T-helper 2 cell treated with Interferon-gamma antibody and Interleukin-4, amounts not matched to agents 5 μg/mL and 100 μg/mL, for 36 hours (primary cell): ENCODE measurements at places on chromosomes 6 and 20.

GRCh38 chr6:21591446-21591845 is 2.1 kb upstream of the SOX4 start:
- peaks cover 2% of the 10 kb centered on the region for H3K36me3 ChIP-seq
- peaks cover 21% of the 10 kb centered on the region for H3K4me1 ChIP-seq
- DNase-seq: no peak
- H3K4me3 ChIP-seq: no peak overlapping the region
- no peak overlapping the region for H3K27ac ChIP-seq

GRCh38 chr6:115365783-115366182 is 694.9 kb downstream of the FRK start:
- no peak overlapping the region for H3K4me3 ChIP-seq
- H3K27me3 ChIP-seq: no peaks in the 10 kb centered on the region
- no peak overlapping the region for H3K27ac ChIP-seq
- no peaks in the 10 kb centered on the region for H3K4me1 ChIP-seq
- no peak for DNase-seq

DNA sequence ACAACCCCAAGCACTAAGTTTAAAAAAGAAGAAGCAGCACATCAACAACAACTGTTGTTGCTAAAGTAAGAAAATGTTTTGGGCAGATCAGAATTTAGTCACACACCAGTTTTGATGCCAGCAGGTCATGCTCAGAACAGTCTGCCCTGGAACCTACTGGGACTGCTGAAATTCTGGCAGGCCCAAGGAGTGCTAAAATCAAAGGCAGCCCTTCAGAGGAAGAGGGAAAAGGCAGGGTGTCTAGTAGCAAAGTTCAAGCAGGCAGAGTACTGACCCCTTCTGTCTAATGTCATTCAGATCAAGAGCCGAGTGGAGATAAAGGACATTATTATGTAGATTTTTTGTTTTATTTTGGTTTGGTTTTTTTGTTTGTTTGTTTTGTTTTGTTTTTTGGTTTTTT is 96.6 kb upstream of the LOC128125822 start:
- peaks cover 4% of the 10 kb centered on the region for H3K4me1 ChIP-seq
- no peak overlapping the region for H3K4me3 ChIP-seq
- no peak for DNase-seq
- no peaks in the 10 kb centered on the region for H3K36me3 ChIP-seq
- H3K27ac ChIP-seq: no peak overlapping the region

- H3K36me3 ChIP-seq: no peaks in the 10 kb centered on the region
- no peak overlapping the region for H3K4me3 ChIP-seq
- H3K27ac ChIP-seq: no peak overlapping the region
- DNase-seq: no peak
These were observed 205.4 kb downstream of the TPBG start for GRCh38 chr6:82569022-82569421.

- H3K4me3 ChIP-seq: no peak overlapping the region
- H3K36me3 ChIP-seq: peaks cover 4% of the 10 kb centered on the region
- peaks cover 41% of the 10 kb centered on the region for H3K4me1 ChIP-seq
These were observed 3.2 kb upstream of the IFNGR1 start for GRCh38 chr6:137222381-137222780.

DNA sequence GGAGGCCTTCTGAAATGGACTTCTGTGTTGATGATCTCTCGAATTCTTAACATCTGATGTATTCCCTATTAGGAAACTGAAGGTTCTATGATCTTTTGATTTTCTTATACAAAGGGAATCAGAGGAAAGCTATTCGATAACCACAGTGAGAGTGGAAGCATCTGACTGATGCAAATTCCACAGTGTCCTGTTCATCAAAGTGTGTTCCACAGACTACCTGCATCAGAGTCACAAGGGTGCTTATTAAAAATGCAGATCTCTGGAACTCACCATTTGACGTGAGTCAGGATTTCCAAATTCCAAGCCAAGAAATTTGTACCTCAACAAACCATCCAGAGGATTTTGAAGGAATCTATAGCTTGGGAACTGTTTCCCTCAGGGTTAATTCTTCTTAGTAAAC is 4.4 kb upstream of the MEP1A start:
- H3K36me3 ChIP-seq: no peaks in the 10 kb centered on the region
- H3K4me1 ChIP-seq: no peaks in the 10 kb centered on the region
- H3K4me3 ChIP-seq: no peak overlapping the region

DNA sequence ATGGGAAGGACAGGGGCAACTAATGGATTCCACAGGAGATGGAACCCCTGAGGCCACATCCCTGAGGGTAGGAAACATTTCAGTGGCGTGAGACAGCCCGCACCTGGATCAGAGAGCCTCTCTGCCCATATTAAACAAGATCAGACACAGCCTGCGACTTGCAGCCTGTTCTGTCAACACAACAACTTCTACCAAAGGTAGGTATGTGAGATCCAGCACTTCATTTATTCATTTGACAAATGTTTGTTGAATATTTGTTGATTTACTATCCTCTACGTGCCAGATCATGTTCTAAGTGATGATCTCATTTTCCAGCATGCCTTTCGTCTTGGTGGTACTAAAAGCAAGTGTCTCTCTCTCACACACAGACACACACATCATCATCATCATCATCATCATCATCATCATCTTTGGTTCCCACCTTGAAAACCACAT is 43.2 kb upstream of the NT5E start:
- peaks cover 15% of the 10 kb centered on the region for H3K27me3 ChIP-seq
- no peak overlapping the region for H3K4me3 ChIP-seq
- H3K27ac ChIP-seq: peak overlapping the region; percentile 11
- peaks cover 4% of the 10 kb centered on the region for H3K36me3 ChIP-seq
- peaks cover 47% of the 10 kb centered on the region for H3K4me1 ChIP-seq

GRCh38 chr6:26394289-26394688 is 7.8 kb upstream of the BTN3A1 start:
- no peak overlapping the region for H3K4me3 ChIP-seq
- peaks cover 14% of the 10 kb centered on the region for H3K36me3 ChIP-seq
- no peak for DNase-seq
- no peaks in the 10 kb centered on the region for H3K27me3 ChIP-seq
- no peak overlapping the region for H3K27ac ChIP-seq
- peaks cover 15% of the 10 kb centered on the region for H3K4me1 ChIP-seq

GRCh38 chr6:137339929-137340559 is 120.9 kb upstream of the IFNGR1 start:
- no peak overlapping the region for H3K4me3 ChIP-seq
- H3K27me3 ChIP-seq: peaks cover 43% of the 10 kb centered on the region
- H3K36me3 ChIP-seq: no peaks in the 10 kb centered on the region

GRCh38 chr20:58950603-58951002 is 30.5 kb upstream of the NELFCD start:
- no peaks in the 10 kb centered on the region for H3K4me1 ChIP-seq
- H3K27me3 ChIP-seq: peaks cover 33% of the 10 kb centered on the region
- H3K36me3 ChIP-seq: no peaks in the 10 kb centered on the region
- DNase-seq: no peak
- no peak overlapping the region for H3K4me3 ChIP-seq

DNA sequence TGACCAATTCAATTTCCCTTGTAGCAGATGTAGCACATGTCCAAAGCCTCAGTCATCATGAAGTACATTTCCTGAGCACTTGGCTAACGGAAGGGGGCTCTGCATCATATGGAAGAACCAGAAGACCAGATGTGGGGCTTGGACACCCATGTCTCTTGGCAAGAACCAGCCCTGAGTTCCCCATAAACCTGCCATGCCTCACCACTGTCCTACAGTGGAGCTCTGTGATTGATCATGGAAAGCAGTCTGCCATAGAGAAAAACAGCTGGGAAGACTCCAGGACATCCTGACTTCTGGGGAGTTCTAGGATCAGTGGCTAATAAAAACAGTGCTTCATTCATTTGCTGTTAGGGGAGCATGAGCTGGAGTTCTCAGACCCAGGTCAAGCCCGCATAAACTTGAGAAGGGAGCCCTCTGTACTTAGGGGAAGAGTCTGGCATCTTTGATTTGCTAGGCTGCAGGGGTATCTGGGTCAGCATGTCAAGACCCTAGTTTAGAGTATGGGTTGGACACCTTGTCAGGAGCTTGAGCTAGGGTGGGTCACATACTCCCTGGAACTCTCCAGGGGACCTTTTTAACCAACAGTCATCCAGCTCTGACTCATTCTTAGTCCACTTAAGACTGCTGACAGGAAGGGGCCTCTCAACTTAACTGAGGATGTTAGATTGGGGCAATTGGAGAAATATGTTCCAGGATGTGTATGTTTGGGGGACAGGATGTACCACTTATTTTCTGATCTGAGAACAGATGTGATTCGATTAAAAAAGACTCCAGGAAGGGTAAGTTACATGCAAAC is 26.3 kb upstream of the TRAM2 start:
- H3K4me1 ChIP-seq: peaks cover 11% of the 10 kb centered on the region
- H3K36me3 ChIP-seq: no peaks in the 10 kb centered on the region
- no peak overlapping the region for H3K4me3 ChIP-seq

- DNase-seq: no peak
- peaks cover 15% of the 10 kb centered on the region for H3K27me3 ChIP-seq
- peaks cover 26% of the 10 kb centered on the region for H3K4me1 ChIP-seq
- H3K36me3 ChIP-seq: peaks cover under 1% of the 10 kb centered on the region
These were observed 310.2 kb upstream of the SGK1 start for GRCh38 chr6:134628154-134628553.

- no peak overlapping the region for H3K27ac ChIP-seq
- H3K36me3 ChIP-seq: no peaks in the 10 kb centered on the region
- H3K4me3 ChIP-seq: no peak overlapping the region
- H3K27me3 ChIP-seq: no peaks in the 10 kb centered on the region
- no peaks in the 10 kb centered on the region for H3K4me1 ChIP-seq
These were observed 398.0 kb downstream of the EPHA7 start for GRCh38 chr6:93021235-93021915.

DNA sequence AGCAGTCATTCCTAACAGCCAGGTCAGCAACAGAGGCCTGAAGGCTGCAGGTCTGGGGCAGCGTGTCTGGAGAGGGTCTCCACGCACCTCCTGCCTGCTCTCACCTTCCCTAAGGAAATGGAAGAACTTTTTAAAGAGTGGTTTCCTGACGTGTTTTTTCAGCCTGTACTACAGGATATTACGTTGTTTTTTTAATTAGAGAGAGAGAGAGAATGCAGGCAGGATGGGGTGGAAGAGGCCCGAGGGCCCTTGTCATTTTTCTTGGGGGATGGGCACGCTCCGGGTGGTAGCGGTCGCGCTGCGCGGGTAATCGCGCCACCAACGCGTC is 2.1 kb downstream of the DLL1 start:
- H3K36me3 ChIP-seq: peaks cover 1% of the 10 kb centered on the region
- no peak for DNase-seq
- H3K27me3 ChIP-seq: peaks cover 67% of the 10 kb centered on the region
- peak overlapping the region; percentile 13 for H3K27ac ChIP-seq
- H3K4me1 ChIP-seq: peaks cover 26% of the 10 kb centered on the region

DNA sequence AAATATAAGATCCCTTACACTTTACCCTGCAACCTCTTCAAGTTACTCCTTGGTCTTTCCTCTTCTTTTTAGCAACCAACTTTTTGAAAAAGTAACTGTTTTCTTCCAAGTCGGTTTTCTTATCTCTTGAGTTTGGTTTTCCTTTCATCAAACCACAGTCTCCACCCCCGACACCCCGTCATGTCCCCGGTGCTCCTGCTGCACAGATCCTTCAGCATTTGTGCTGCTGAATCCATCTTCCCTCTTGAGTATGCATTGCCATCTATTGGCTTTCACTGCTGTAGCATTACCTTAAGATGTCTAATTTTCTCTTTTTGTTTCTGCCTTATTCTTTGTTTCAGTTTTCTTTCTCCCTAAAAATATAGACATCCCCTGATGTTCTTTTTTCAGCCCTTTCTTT is 11.9 kb upstream of the TNFRSF21 start:
- H3K36me3 ChIP-seq: no peaks in the 10 kb centered on the region
- H3K4me3 ChIP-seq: peak overlapping the region; percentile 56
- H3K27me3 ChIP-seq: peaks cover 51% of the 10 kb centered on the region
- peaks cover 7% of the 10 kb centered on the region for H3K4me1 ChIP-seq
- no peak overlapping the region for H3K27ac ChIP-seq

DNA sequence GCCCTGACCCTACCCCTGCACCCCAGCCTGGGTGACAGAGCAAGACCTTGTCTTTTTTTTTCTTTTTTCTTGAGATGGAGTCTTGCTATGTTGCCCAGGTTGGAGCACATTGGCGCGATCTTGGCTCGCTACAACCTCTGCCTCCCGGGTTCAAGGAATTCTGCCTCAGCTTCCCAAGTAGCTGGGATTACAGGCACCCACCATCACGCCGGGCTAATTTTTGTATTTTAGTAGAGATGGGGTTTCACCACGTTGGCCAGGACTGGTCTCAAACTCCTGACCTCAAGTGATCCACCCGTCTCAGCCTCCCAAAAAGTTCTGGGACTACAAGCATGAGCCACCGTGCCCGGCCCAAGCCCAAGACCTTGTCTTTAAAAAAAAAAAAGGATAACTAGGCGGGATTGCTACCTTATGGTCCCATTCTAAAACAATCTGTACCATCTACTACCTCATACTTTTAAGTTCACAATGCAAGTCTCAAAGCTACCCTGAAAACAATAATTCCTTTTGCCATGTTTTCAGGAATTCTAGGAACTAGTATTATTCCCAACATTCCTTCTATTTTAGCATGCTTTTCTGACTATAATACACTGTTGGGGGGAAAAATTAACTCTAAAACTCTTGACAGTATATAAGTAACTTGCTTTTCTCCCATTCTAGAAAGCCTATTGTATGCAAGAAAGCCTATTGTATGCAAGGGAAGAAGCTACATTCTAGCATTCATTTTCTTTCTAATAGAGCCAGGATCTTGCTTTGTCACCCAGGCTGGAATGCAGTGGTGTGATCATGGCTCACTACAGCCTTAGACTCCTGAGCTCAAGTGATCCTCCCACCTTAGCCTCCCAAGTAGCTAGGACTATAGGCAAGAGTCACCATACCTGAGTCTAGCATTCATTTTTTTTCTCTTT is 6.6 kb downstream of the TUBB start:
- DNase-seq: no peak
- H3K4me3 ChIP-seq: no peak overlapping the region
- H3K27ac ChIP-seq: no peak overlapping the region
- H3K36me3 ChIP-seq: peaks cover 67% of the 10 kb centered on the region

- H3K27me3 ChIP-seq: no peaks in the 10 kb centered on the region
- DNase-seq: no peak
- H3K27ac ChIP-seq: no peak overlapping the region
These were observed 63.4 kb downstream of the SYNE1 start for GRCh38 chr6:152573762-152574161.

- H3K4me1 ChIP-seq: peaks cover 13% of the 10 kb centered on the region
- H3K27me3 ChIP-seq: no peaks in the 10 kb centered on the region
- no peak for DNase-seq
- no peaks in the 10 kb centered on the region for H3K36me3 ChIP-seq
These were observed 97.8 kb downstream of the PACRG start for GRCh38 chr6:162825597-162825996.

DNA sequence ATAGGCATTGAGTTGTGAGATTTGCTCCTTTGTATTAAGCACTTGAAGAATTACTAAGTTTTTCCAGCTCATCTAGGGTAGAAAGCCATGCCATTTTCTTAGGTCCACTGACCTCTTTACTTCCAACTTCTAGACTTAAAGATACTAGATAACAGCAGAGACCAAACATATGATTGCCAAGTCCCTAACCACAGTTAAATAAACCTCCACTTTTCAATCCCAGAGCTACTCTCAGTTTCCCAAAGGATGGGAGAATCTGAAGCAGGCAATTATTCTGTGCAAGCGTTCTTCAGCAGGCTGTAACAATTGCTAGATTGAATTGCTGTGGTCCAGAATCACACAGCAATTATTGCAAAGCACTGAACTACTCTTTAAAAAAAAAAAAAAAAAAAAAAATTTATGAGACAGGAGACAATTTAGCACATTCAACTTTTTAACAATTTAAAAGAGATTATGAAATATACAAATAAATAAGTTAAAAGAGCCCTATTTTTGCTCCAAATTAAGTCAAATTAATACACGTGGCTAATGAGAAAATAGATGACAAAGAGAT is 104.0 kb upstream of the PRSS16 start:
- H3K27ac ChIP-seq: peak overlapping the region; percentile 74
- H3K36me3 ChIP-seq: peaks cover 25% of the 10 kb centered on the region
- DNase-seq: no peak
- H3K4me1 ChIP-seq: peaks cover 28% of the 10 kb centered on the region
